ENCODE measurements at places on chromosomes 1 and 21.

DNA sequence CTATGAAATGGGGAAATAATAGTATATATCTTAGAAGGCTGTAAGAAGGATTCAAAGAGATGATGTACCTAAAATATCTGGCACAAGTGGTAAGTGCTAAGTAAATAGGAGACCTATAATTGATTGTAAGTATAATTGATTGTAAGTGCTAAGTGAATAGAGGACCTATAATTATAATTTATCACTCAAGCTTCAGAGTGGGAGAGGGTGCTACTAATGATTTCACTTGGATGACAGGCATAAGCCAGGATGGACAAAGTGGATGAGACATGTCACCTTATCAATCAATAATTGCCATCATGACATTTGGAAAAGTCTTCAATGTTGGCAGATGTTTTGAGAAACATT is 11.2 kb downstream of the RCAN1 start:
- no peak for DNase-seq

DNA sequence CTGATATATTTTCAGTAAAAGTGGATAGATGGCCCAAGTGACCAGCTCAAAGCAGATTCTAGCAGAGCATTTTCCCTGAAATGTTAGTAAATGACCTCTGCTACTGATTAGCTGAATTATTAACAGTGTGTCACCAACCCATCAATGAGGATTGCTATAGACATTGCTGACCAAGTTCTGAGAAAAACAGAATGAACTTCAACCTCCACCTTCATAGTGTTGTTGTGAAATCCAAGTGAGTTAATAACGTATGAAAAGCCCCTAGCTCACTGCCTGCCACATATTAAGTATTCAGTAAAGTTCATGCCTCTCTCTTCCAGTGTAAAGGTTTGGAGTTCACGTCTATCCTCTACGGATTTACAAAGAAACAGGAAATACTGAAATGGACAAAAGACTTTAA is 15.8 kb downstream of the PLPP3 start:
- no peak for DNase-seq

GRCh38 chr1:18936814-18937481 is 19.5 kb downstream of the IFFO2 start:
- DNase-seq, result no peak

DNA sequence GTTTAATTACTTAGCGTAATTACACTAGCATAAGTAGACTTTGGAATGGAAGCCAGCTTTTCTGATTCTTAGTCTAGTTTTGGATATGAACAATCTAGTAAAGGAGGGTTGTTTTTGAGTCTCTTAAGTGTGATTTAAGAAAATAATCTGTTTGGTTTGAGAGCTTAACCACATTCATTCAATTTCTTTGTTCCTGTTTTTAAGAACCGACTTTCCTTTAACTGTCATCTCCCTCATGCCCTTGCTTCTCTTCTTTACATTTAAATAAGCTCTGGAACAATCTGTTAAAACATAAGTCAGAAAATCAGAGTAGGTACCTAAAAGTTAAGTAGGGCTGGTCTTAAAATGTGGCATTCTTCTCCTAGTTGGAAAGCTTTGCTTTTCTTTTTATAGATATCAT is 27.7 kb downstream of the CDC42 start:
- no peak for DNase-seq

DNA sequence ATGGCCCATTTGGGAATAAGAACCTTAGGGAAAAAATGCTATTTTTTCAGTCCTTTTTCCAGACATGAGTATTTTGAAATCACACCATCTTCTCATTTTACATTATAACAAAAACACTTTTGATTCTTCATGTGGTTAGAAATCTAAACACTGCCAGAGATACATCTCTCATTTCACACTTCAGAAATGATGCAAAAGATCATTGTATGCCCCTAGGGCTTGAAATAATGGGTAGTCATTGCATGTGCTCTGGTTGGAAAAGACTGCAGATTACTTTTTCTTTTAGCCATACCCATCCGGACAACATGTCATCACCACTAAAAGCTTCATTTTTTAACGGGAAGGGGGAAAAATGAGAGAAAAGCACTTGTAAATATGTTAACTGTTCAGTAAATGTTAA is 1152.2 kb upstream of the ADGRL4 start:
- no peak for DNase-seq

- DNase-seq, result no peak
Observed at GRCh38 chr1:246476771-246477170, 30.3 kb downstream of the SMYD3 start.

DNA sequence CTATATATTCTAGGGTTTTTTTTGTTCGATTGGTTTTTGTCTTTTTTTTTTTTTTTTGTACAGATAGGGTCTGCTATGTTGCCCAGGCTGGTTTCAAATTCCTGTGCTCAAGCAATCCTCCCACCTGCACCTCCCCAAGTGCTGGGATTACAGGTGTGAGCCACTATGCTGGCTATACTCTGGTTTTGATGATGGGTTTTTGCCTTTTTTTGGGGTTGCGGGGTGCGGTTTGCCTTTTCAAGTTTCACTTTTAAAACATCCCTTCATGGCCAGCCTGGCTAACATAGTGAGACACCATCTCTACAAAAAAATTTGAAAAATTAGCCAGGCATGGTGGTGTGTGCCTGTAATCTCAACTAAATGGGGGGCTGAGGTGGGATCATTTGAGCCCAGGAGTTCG is 10.0 kb downstream of the KDM5B start:
- DNase-seq, result no peak

DNA sequence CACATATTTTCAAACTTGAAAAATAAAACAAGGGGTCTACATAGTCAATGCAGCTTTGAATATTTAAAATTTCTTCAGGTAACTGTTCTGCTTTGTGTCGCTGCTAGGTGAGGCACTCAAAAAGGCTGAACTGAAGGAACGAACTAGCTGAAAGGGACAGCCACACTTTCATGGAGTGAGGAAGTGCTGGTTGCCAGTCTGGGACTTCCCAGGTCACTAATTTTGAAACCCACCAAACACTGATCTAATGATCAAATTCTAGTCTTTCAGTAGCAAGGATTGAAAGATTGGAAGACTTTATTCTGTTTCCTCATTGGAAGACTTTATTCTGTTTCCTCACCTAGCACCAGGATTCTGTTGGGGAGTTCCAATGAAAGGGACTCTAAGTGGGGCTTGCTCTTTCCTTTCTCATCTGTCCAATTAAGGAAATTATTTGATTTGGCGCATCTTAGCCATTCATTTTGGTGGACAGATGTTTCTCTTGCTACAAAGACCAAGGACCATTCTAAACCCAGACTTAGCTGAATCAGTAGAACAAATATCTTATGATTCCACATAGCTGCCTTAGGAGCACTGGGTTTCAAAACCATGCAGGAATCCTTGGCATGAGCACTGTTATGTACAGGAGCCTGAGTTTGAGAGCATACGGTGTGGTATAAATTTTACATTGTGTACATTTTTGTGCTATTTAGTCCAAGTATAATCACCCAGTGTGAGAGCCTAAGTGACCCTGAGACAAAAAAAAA is 10.9 kb upstream of the ARID1A start:
- DNase-seq, result no peak

DNA sequence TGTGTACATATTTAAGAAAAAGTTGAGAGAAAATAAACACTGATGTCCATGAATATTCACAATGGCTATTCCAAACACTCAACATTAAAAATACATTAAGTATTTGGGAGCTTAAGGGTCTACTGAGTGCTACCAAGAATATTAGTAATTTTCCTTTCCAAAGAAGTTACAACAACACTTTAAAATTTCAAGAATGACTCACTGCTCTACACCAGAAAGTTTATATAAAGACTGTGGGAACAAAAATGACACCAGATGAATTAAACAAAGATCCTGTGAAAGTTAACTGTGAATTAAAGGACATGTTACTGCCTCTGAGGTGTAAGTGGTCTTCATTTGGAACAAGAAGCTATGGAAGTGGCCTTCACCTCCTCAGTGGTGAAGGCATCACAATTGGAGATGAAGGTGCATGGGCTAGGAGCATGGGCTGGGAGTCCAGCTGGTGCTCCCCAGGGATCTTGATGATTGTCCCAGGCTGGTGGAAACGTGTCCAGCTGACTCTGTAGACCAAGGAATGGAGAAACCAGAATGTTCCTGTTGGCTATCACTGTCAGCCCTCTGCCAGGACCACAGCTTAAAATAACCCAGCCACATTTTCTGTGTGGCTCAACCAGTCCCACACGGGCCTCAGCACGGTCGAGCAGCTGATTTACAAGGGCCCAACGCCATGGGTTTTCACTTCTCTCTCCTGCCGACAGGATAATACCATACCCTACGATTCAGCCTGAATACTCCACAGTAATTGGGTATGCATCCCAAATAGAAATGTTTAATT is 28.8 kb downstream of the TAF5L start:
- peak; percentile 80 for DNase-seq

GRCh38 chr1:52926864-52927211 is 238 bp upstream of the SCP2 start:
- no peak for DNase-seq

- no peak for DNase-seq
Observed at GRCh38 chr21:35335951-35336446, 286.9 kb upstream of the RUNX1 start.

DNA sequence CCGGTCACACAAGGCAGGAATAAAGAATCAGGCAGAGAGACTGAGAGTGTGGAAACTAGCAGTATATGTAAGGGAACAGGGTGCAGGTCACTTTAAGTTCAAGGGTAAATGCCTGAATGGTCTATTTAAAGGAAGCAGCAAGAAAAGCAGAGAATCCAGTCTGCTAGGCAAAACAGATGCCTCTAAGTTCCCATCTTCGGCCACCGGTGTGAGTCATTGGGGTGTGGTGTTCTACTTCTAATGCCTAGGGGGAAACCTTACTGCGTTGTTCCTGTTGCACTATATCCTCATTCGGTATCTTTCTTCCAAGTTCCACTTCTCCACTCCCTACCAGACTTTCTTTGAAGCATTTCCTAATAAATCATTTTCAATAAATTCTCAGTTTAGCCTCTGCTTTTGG is 259.9 kb downstream of the HHIPL2 start:
- DNase-seq, result no peak

DNA sequence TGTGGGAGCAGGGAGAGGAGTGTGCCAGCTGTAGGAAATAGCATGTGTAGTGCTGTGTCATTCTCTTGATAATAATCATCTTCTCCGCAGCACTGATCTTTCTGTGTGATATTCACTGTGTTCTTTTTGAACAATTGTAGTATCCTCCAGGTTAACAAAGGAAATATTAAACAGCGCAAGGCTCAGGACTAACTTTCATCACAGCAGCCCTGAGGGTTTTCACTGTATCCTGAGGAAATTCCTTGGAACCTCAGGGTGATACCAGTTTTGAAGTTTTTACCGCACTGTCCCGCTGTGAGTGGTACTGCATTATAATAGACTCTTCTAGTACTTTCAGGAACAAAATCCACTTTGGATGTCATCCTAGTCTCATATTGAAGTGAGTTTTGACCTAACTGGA is 228.4 kb upstream of the COA6 start:
- no peak for DNase-seq

- no peak for DNase-seq
Observed at GRCh38 chr21:36454093-36454531, 25.8 kb downstream of the CLDN14 start.

- no peak for DNase-seq
Observed at GRCh38 chr1:26114165-26114927, 2.7 kb downstream of the PDIK1L start.

GRCh38 chr21:36643374-36644250 is 55.3 kb upstream of the SIM2 start:
- DNase-seq, result no peak

DNA sequence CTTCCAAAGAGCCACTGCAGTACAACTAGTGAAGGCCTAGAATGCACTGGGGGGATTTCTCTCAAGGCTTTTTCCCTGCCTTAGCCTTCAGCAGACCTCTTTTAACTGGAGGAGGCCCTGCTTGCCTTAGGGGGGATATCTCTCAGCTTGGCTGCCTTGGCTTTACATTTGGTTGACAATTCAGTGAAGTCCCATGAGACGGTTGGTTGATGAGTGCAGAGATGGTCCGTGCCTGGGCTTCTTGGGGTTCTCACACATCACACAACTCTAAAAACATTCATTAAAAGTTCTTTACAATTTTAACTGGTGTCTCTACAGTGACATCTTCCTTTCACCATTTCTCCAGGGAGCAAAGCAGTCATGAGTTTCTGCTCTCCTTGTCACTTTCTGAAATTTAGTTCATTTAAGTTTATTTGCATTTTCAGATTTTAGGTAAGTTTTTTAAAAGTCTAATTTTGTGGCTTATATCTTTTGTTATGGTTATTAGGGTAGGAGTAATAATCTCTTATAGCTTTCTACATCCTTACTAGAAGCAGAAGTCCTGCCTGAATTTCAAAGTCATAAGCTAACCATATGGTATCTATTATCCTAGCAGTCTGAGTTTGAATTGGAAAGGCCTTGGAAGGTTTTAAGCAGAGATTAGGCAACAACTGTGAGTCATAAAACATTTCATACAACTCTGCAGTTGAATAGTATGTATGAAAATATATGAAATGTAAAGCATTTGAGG is 487.6 kb downstream of the DPYD start:
- no peak for DNase-seq

DNA sequence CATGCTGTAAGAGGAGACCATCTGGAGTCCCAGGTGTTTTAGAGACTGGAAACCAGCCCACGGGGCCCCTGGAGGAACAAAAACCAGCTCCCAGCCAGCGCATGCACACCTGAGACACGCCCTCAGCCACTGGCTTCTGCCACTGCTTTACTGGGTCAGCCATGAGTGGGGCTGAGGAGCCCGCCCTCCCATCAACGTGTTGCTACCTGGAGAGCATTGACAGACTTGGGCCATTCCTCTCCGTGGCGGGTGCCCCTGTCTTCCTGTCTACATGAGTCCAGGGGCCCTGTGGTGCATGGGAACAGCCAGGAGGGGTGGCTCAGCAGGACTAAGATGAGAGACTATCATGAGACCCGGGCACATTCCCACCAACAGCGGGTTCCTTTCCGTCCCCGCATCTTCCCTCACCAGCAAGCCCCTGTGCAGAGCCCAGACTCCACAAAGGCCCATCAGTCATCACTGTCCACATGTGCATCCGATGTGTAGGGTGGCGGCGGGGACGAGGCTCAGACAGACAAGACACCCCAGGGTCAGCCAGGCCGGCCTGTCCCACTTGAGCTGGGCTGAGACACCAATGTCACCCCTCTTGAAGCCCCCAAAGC is 45.4 kb upstream of the POFUT2 start:
- DNase-seq, result peak; percentile 65

DNA sequence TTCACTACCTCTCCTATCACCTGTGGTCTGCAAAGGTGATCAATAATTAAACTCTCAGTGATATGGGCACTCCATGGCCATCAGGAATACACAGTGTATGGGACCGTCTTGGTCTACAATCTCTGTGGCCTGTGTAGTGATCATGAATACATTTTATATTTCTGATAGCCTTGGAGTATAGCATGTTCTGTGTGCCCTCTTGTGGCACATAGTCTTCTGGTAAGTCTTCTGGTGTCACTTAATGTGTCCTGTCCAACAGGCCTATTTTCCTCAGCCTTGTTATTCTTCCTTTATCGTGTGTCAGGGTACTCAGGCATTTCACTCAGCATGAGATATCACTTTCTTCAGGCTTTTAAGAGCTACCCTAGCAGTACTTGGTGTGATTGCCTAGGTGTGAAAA is 393.6 kb downstream of the AGBL4 start:
- no peak for DNase-seq

All from tibial artery (tissue), 4 donors.